ENCODE measurements at places on chromosomes 4 and X. TPM values are rescaled to one million over a fixed set of nuclear protein-coding genes. Genes with fewer than 3 reads are reported as not detected.
A peak's percentile ranks its signal among the peaks of the same experiment; 100 is the strongest.

GRCh38 chr4:7369511-7369910, 65.2 kb downstream of the PSAPL1 start:
- DNase-seq: peak; percentile 13

SOWAHD gene
- 1.4 TPM for total RNA-seq

DNA sequence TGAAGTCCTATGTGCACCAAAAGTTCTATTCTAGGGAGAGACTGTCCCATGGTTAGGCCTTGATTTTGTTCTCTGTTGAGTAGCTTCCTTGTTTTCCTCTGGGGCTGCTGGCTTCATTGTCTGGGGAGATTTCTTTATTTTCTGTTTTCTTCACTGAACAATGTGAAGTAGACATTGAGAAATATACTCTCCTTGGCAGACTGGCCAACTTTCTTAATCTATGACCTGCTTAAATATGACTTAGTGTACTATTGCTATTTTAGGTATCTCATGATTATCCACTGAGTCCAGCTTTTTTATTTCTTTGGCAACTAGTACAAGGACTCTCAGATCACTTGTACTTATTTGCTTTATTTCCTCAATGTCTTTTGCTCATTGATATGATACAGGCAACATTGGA, 1594.6 kb downstream of the ARAP2 start:
- DNase-seq: no peak

MAGEA2 gene
- total RNA-seq: not detected

DNA sequence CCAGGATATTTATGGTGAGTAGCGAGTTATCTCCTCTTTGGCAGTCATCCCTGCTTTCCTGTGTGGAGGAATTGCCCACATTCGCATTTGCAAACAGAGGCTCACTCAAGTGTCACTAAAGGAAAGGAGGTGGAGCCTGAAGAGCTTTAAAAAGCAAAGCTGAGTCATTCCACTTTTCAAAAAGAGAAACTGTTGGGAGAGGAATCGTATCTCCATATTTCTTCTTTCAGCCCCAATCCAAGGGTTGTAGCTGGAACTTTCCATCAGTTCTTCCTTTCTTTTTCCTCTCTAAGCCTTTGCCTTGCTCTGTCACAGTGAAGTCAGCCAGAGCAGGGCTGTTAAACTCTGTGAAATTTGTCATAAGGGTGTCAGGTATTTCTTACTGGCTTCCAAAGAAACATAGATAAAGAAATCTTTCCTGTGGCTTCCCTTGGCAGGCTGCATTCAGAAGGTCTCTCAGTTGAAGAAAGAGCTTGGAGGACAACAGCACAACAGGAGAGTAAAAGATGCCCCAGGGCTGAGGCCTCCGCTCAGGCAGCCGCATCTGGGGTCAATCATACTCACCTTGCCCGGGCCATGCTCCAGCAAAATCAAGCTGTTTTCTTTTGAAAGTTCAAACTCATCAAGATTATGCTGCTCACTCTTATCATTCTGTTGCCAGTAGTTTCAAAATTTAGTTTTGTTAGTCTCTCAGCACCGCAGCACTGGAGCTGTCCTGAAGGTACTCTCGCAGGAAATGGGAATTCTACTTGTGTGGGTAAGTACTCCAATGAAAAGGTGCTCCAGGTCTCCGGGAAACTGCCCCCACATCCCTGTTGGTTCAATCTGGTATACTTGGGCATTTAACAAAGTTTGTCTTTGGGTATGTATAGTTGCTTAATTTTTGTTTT, at the start of gene EGF:
Gene EGF (plus strand): TSS at position 178 of the 890 bp plus-strand sequence. CDS start 453 bp downstream, at position 631.
- DNase-seq: no peak

DNA sequence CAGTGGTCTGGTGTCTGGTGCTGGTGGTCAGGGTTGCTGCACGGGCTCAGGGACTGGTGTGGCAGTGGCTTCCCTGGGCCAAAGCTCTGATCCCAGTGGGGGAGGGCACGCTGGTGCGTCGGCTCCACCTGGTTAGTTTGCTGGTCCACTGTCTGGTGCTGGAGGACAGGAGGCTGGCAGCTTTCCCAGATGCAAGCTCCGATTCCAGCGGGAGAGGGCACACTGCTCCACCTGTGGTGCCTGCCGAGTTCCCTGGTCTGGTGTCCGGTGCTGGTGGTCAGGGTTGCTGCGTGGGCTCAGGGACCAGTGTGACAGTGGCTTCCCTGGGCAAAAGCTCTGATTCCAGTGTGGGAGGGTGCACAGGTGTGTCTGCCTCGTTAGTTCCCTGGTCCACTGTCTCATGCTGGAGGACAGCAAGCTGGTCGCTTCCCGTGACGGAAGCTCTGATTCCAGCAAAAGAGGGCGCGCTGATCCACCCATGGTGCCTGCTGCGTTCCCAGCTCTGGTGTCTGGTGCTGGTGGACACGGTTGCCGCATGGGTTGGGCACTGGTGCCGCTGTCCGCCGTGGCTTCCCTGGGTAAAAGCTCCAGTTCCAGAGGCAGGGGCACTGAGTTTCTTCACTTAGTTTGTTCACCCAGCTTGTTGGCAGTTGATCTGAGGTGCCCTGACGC, 5.8 kb downstream of the VMA21 start:
- DNase-seq: no peak

DNA sequence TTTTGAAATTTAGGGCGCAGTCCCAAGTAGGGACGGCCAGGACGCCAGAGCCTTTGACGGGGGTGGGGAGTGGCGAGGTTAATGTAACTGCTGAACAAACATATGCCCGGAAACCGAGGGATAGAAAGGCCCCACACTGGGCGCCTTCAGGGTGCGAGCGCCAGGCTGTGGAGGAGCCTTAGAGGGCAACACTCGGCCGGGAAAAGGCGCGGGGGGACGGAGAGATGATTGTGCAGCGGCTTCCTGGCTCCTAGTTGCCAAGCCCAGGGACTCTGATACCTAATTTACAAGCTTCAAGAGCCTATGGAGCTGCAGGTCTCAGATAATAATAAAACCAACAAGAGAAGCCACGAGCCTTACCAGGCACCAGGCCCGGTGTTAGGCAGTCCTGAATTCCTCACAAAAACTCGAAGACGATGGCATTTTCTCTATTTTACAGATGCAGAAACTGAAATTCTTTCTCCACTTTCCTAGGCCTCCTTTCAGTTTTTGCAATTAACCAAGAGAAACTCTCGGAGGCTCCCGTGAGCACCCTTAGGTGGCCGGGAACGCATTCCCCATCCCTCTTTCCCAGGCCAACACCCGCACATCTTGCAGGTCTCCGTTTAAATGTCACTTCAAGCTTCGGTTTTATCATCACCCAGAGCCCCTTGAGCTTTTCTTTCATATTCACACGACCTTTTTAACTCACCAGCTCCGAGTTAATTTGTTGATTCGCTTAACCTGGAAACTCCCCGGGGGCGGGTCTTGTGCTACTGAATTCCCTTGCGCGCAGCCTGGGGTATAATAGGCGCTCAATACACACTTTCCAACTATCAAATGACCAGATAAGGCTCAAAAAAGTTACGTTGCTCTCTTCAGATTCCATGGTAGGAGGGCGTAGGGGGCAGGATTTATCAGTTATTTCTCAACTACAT, 6.4 kb upstream of the GSX2 start:
- no peak for DNase-seq

BEND4 gene
- total RNA-seq: 0.51 TPM

DNA sequence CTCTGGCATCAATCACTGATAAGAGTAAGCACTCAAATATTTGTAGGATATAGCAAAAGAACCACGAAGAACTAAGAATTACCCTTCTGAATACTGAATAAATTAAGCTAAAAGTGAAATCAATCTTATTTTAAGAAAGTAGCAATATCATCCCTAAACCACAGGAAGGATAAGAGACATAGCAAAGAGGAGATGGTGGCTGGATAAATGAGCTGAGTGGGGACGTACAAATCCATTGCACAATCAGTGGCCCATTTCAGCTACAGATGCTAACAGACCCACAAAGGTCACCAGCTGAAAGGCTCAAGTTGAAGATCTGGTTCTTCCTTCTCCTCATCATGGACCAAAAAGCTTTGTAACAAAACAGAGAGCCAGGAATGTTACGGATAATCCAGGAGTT, 77.1 kb downstream of the SLC9A7 start:
- no peak for DNase-seq

ADH7 gene
- 5.4 TPM for total RNA-seq

- no peak for DNase-seq
These were observed 297.4 kb upstream of the SFRP2 start for GRCh38 chr4:154086247-154086646.

DNA sequence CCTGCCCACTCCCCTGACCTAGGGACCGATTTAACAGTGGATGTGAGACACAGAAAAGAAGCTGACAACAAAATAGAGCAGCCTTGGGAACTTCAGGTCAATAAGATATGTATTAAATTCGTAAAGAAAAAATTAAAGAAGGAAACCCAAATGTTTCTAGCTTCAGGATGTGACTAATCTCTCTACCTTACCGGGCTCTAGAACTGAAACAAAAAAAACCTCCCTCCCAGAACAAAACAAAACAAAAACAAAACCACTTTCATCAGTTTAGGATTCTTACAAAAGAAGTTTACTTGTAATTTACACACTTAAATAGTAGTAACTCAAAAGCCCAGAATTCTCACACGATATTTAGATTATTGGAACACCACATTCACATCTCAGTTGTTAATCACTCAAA, 185.8 kb upstream of the RPS6KA3 start:
- no peak for DNase-seq

DNA sequence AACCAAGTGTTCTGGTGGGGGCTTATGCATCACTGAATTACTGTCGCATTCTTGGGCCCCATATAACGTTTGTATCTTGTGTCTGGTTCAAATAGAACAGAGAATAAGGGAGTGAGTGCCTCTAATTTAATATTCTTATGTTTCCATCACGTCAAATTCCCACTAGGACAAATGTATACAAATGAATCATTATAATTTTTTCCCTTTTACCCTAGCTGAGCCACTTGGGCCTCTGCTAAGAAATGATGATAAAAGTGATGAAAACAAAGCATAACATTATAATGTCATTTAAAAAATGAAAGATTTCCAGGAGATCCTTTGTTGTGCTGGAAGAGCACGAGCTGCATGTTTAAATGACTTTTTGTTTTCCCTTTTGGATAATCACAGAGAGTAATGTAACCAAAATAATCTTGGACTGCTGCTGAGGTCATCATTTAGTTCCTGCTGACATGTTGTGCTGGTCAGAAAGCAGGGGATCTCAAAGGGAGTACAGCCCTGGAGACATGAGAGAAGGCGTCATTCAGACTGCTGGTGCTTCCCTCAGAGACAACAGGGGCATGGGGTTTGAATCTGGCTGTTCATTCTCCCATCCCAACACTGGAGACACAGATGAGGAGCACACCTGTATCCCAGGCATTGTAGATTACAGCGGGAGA, 105.1 kb upstream of the SCOC start:
- no peak for DNase-seq

DNA sequence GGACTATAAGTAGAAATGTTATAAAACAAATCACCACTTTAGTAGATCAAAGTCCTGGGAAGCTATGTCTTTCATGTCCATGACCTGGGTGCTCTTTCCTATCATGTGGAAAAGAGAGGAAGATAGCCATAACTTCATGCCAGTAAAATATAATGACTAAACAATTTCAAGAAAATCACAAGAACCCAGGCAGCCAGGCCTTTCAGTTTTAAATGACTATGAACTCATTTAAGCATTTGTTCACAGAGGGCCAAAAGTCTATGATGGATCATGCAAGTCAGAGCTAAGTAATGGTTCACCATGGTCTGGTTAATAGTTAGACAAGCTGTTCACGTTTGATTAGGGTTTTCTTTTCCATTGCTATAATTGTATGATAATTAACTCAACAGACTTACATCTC, 155.8 kb downstream of the PPARGC1A start:
- no peak for DNase-seq

GRCh38 chrX:133005042-133005441, 46.6 kb upstream of the HS6ST2 start:
- peak; percentile 43 for DNase-seq

DNA sequence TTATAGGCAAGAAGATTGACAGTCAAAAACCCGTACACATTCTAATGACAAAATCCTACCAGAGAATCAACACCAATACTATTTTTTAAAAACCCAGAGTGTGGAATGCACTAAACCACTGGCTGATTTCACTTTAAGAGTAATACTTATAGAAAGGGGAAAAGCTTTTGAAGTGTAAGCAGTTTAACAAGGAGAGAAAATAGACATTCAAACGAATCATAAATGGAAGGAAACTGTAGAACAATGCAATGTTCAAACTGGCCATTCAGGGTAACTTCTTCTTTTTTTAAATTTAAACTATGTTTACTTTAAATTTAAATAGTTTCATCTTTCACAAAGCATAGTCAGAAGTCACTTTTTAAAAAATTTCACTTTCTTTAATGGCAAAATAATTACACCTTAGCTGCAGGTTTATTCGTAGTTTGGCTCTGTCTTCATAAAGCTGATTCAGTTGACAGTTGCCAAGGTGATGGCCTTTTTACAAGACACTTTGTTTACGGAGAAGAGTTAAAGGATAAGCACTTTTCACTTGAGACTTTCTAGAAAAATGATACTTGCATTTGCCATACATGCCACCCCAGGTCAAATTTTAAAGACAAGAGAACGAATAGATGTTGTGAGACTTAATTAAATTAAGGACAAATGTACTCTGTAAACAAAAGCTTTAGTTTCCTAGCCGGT, 82.4 kb upstream of the KLF3 start:
- DNase-seq: no peak

TMEM35A gene
- total RNA-seq: 1.0 TPM

XG gene
- 0.71 TPM for total RNA-seq

GRCh38 chrX:18354369-18355223, at the start of gene SCML2:
Gene SCML2 (minus strand): TSS chrX:18354688. CDS start chrX:18334071, 20,617 bp downstream.
- peak; percentile 69 for DNase-seq

- DNase-seq: no peak
These were observed 15.2 kb downstream of the GEMIN8 start for GRCh38 chrX:14014526-14014925.

GRCh38 chr4:15799701-15800100, 21.6 kb downstream of the CD38 start:
- DNase-seq: no peak

DNA sequence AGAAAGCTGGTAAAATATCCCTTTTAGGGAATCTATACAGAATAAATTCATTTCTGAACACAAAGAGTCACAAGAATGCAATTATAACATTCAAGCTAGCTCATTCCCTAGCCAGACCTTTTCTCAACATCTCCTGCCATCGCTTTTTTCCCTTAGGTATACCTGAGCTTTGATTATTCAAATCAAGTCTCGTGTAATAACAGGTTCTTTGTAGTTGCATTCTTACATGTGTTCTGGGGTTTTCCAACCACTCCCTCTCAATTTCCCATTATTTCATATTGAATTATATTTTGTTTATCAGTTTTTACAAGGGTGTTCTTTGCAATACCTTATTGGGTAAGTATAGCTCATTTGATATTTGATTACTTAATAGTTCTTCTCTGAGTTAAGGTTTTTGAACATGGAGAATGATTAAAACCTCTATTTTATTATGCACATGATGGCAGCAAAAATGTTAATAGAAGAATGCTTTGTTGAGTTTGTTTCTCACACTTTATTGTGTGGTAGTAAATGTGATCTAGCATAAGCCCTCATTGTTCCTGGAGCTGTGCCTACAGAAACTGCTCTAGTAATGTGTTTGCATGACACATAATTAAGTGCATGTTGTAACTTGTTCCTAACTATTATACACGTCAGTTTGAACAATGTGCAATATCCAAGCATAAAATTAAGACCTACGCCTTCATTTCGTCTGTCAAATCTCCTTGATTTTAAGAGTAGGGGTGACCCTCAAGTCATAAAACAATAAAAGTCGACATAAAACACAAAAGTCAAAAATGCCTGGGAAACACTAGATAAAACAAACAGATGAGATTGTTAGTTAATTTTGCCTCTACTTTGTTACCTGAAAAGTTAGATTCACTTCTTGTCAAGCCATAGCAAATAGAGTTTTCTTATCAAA, 124.0 kb upstream of the POF1B start:
- DNase-seq: no peak

GRCh38 chrX:65900850-65901844, 138.7 kb downstream of the VSIG4 start:
- DNase-seq: no peak
